A673 (cell line): ENCODE measurements at places on chromosomes 6 and 20. TPM values are rescaled to one million over a fixed set of nuclear protein-coding genes. Genes with fewer than 3 reads are reported as not detected.

DNA sequence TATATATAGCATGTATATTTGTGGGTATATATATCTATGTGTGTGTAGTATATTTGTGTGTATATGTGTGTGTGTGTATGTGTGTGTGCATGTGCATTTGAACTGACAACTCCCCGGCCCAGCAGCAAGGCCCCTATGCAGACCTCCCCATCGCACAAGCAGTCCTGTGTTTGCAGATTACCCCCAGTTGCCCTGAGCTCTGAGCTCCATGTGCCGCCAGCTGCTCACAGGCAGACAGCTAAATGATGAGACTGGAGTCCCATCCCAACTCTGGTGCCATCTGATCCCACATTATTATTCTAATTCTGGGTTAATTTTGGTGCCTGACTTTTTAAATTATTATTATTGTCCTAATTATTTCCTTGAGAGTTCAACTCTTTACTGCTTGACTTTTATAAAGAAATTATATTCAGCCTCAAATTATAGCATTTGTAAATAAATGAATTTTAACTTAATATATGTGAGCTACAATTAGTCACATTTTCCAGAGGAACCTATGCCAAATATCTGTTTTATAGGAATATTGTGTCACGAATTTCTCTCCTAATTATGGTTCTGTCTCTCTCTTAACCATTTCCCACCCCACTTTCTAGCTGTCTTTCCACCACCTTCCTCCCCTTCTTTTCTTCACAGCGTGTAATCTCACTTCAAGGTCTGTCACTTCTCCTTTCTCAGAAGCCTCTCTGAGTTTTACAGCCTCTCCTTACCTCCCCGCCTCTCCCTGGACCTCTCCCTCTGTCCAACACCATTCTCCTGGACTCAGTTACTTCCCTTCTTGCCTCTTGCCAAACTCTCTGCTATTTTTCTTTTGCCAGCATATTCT lies 90.6 kb upstream of the SYNDIG1 start:
- DNase-seq, result no peak

GRCh38 chr6:108875161-108875555 lies 26.9 kb downstream of the ARMC2 start:
- DNase-seq, result no peak

GRCh38 chr20:51811514-51812128 lies 9.3 kb upstream of the SALL4 start:
- DNase-seq, result no peak

The PRICKLE4 gene
- 1.9 TPM in 1 of 2 replicates, not detected in the other for total RNA-seq

GRCh38 chr20:47361057-47361915 lies 4.8 kb upstream of the ZMYND8 start:
- DNase-seq, result no peak

- no peak for DNase-seq
These were observed 85.3 kb upstream of the HIVEP1 start for GRCh38 chr6:11926594-11927407.

The CRISP3 gene
- total RNA-seq, result not detected in 2 replicates

The SRSF12 gene
- total RNA-seq, result 14.3 and 14.5 TPM in 2 replicates

The DLGAP4 gene
- 58.6 and 59.9 TPM in 2 replicates for total RNA-seq

GRCh38 chr6:11094411-11094851 lies 797 bp downstream of the SMIM13 start:
- DNase-seq, result peak; percentile 39

GRCh38 chr6:138450445-138450844 lies 46.4 kb downstream of the HEBP2 start:
- no peak for DNase-seq

DNA sequence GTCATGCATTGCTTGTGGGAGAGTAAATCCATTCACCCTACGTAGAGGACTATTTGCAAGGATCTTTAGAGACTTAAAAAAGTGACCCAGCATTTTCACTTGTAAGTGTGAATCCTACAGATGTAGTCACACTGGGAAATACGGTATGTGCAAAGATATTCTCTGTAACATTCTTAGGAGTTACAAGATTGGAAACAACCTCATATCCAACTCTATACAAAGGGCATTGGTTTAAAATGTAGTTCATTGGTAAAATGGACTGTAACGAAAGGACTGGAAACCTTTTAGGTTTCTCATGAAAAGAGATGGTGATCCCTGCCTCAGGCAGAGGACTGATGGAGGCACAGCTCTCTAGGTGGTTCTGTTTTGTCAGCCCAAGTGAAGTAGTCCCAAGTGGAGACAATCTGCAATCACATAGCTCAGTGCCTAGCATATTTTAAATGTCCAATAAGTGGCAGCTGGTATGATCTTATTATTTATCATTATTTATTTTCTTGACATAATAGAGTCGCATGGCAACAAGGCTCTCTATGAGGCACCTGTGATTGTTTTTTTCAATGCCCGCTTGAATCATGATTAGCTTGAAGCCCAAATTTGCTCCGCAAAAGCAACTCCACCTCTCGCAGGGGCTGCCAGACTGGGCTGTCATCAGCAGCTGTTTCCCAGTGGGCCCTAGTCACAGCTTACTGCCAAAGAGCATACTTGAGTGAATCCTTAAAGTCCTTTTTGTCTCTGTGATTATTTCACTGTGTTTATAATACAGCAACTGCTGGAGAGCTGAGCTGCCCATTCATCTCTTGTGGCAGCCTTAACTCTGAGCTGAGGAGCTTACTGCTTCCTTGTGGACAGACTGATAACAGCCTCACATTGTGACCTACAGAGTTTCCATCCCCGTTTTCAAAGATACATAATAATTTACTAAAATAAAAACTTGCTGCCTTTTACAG lies 19.8 kb upstream of the ENPP1 start:
- DNase-seq, result peak; percentile 44

The SSTR4 gene
- not detected in 2 replicates for total RNA-seq

GRCh38 chr20:34285450-34285849 lies 17.7 kb downstream of the AHCY start:
- DNase-seq, result no peak

DNA sequence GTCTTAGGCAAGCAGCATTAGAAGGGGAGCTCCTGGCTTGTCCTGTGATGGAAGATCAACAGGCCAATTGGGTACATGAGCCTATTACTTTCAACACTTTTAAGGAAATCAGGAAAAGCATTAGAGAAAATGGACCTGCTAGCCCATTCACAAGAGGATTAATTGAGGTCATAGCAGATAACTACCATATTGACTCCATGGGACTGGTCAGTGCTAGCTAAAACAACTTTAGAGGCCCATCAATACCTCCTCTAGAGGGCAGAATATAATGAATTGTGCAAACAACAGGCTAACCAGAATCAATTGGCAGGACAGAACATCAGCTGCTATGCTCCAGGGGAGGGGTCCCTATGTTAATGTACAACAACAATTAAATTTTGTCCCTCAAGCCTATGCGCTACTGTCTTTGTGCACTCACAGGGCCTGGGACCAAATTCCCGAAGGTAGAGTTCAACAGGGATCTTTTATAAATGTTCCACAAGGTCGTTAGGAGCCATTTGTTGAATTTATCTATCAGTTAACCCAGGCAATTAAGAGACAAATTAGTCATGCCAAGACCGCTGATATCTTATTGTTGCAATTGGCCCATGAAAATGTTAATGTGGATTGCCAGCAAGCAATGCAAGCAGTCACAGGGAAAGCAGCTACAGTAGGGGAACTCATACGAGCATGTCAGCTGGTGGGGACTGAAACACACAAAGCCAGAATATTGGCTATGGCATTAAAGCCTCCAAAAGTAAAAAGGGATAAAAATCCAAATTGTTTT lies 106.6 kb upstream of the BTN3A2 start:
- DNase-seq, result no peak

DNA sequence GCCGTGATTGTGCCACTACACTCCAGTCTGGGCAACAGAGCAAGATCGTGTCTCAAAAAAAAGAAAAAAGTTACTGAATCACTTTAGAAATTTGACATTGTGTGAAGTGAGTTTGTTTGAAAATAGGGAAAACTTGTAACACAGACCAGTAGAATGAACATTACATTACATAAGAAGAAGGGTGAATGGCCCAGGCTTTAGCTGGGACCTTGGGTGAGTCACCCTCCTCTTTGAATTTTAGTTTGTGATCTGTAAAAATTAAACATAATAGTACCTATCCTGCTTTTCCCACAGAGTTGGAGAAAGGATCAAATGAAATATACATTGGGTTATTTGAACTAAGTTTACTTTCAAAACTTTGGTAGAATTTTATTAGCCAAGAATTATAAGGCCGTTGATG lies 56.3 kb downstream of the KCNS1 start:
- DNase-seq, result no peak

GRCh38 chr6:119323931-119324330 lies 25.6 kb downstream of the MAN1A1 start:
- no peak for DNase-seq

DNA sequence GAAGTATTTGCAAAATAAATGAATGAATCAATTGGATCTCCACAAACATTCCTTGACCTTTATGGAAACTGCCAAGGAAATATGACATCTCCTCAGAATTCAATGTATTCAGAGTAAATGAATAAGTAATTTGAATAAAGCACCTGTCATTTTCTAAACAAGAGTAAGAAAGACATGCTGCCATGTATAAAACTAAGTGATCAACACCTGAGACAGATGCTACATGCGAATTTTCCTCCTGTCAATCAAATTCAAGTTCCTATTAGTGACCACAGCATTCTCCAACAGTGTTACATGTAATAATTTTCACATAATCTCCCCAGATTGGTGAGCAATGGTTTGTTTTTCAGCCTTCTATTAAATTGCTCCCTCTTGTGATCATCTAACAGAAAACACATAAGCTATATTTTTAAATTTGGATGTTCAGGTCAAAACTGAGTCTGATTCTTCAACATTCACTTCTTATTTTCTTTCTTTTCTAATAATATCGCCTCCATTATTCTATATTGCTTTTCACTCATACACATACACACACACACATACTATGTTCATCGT lies 163.2 kb upstream of the RNF217 start:
- no peak for DNase-seq

GRCh38 chr6:10981409-10981808 lies 62.7 kb downstream of the ELOVL2 start:
- DNase-seq, result no peak

The TMEM14C gene
- total RNA-seq, result 68.3 and 75.1 TPM in 2 replicates

GRCh38 chr20:45088247-45088646 lies 12.7 kb downstream of the KCNS1 start:
- DNase-seq, result no peak

The PRPH2 gene
- total RNA-seq, result 0.41 and 0.46 TPM in 2 replicates
